ENCODE measurements at places on chromosomes 7 and 10. TPM values are rescaled to one million over a fixed set of nuclear protein-coding genes. Genes with fewer than 3 reads are reported as not detected.
A peak's percentile ranks its signal among the peaks of the same experiment; 100 is the strongest.

DNA sequence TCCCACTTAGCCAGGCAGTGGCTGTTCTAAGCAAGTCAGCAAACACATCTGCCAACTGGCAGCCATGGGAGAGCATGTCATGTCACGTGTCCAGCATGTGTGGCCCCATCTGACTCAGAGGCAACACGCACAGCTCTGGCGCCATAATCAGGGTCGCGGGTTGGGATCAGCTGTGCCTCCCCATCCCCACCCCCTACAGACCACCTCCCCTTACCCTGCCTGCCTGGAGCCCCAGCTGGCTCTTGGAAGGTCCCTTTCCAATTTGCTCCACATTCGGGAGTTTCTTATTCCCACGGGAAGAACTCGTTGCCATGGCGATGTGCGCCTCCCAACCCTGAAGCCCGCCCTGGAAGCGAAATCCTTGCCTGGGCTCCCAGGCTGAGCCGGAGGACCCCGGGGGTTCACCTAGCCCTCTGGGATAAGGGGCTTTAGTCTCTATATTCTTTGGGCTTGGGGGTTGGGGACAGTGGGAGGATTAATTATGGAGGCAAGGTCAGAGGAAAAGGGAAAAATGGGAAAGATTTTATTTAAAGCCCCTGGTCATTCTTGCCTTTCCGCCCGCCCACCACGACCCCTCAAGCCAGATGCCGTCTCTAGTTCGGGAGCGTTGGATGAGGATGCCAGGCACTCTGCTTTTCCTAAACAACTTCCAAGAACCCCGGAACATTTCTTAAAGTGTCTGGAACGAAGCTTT lies 283.7 kb downstream of the ZEB1 start:
- peak; percentile 67 for DNase-seq

NRG3 gene
- total RNA-seq: not detected

GALNT17 gene
- 3.6 TPM for total RNA-seq

ZNF394 gene
- total RNA-seq: 29.1 TPM

DNA sequence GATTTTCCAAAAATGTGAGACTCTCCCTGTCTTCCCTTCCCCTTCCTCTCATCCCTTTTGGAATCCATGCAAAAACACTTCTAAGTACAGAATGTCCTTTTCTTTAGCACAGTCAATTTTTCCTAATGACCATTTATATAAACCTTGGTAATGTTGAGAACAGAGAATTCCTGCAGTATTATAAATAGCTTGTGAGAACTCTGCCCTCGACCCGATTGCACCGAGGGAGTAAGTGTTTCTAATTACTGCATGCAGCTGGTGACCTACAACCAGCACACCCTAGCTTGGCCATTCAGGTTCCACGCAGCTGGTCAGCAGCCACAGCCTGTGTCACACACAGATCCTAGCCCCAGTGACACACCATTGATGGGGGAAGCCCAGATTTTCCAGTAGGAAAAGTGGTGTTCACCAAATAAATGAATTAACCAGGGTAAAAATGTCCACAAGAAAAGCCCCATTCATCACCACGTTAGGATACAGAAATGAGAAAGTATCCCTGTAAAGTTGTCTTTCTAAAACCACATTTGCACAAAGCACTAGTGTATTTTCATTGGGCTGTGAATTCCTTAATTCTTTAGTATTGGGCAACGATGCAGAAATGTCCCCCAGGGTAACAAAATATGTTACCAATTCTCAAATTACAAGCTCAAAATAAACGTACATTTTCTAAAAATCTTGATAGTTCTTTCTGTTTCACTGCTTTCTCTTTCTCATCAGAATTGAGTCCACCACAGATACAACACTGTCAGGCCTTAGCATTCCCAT lies 499.0 kb upstream of the KLF6 start:
- no peak for DNase-seq

TAS2R4 gene
- 0.84 TPM for total RNA-seq

IRF5 gene
- total RNA-seq: 18.1 TPM

PKD2L1 gene
- not detected for total RNA-seq

KCND2 gene
- total RNA-seq: 3.8 TPM

- no peak for DNase-seq
These were observed 349.6 kb downstream of the DNAJB6 start for GRCh38 chr7:157686285-157686894.

GRCh38 chr7:136655414-136655813 lies 213.0 kb upstream of the CHRM2 start:
- DNase-seq: no peak

- DNase-seq: peak; percentile 51
These were observed 83.2 kb upstream of the KIF5B start for GRCh38 chr10:32139223-32140073.

GRCh38 chr10:5525561-5526341 lies 990 bp downstream of the CALML3 start:
- DNase-seq: no peak

DNA sequence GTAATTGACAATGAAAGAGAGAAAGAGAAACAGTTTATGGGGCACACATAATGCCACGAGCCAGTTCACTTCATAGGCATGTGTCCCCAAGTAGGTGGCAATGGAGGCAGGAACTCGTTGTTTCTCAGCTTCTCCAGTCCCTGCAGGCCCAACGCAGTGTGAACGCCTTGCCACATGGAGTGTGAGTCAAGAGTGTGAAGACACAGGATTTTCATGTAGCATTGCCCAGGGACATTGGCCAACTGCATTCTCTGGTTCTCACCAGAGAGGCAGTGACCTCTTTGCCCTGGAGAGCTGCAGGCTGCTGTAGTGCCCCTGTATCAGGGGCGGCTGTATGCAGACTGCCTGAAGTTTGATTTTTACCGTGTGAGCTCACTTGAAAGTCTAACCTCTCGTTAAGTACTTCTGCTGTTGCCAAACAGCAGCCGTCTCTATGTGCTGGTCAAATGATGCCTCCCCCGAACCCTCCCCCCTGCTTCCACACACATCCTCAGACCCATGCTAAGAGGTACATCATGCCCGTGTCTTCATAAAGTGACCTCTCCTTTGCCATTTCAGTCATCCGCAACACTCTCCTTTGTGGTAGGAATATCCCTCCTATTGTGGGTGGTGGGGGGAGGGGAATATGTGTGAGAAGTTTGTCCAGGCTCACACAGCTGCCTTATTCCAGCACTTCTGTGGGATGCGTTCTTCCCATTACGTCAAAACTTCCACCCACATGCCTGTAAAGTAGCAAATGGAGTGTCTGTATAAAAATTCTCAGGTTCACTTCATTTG lies 12.7 kb downstream of the LRRC18 start:
- no peak for DNase-seq

- DNase-seq: no peak
These were observed 227.3 kb downstream of the TCF7L2 start for GRCh38 chr10:113177156-113177935.

DNA sequence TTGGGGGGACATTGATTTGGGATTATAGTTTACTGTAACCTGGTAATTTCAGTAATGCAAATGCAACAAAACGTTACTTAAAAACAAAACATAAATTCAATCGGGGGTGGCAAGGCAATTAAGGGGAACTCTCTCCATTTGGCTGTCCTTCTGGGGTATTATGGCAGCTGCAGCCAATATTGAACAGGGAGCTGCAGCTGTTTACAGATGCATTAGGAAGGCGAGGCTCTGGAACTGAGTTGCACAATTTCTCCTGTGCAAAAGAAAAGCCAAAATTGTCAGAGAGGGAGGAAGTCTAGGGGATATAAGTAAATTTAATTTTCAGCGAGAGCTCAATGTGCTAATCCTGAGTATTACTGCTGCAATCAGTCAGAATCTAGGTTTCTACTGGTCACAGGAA lies 36.1 kb downstream of the NEUROD6 start:
- no peak for DNase-seq

RGR gene
- total RNA-seq: 2.8 TPM

DNA sequence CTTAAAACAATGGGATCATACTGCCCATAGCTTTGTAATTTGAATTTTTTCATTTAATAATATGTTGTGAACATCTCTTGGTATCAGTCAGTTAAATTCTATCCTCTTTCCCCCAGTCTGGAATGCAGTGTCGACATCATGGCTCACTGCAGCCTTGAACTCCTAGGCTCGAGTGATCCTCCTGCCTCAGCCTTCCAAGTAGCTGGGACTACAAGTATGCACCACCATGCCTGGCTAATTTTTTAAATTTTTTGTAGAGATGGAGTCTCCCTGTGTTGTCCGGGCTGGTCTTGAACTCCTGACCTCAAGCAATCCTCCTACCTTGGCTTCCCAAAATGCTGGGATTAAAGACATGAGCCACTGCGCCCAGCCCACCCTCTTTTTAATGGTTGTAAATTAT lies 34.6 kb downstream of the MPLKIP start:
- DNase-seq: no peak

DNA sequence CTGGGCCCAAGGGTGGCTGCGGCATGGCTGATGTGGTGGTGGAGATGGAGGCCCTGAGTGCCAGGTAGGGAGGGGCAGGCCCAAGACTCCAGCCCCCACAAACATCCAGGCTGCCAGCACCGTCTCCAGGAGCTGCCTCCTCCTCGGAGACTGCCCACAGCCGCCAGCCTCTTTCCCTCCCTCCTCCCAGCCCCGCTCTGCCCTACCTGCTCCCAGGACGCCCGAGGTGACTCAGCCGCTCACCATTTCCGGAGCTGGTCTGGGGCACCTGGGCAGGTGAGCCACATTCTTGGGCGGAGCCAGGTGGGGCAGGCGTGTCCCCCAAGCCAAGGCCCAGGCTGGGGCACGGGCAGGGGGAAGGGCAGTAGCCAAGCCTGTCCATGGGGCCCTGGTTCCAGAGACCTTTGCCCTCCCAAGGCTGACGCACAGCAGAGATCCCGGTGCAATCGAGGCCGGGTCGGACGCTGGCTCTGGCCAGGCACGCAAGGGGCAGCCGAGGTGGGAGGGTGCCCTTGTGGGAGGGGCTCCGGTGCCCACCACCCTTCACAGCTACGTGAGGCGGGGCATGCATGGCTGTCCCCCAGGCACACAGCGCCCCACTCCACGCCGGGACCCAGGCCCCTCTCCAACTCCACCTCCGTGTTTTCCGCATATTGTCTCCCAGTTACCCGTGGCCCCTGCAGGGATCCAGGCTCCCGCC lies 8.8 kb downstream of the ADAP1 start:
- no peak for DNase-seq

HOXA10 gene
- total RNA-seq: 1.9 TPM

ZC3HAV1L gene
- total RNA-seq: 16.8 TPM

GRCh38 chr7:55387062-55387965 lies 22.2 kb downstream of the LANCL2 start:
- DNase-seq: no peak

SRPK2 gene
- total RNA-seq: 30.9 TPM

DNA sequence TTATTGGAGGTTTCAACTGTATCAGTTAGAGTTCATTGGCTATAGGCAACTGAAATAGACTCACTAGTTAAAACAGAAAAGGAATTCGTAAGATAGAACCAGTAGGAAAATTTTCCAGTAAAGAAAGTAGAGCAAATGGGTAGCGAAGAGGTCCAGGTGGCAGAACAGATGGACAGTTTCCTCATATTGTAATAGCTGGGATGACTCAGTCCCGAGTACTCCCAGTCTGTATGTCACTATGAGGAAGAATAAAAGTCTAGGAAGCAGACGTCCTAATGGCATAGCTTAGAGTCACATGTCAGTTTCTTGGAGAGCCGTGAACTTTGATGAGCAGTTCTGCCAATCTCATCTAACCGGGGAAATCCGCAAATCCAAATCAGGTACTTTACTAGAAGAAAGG lies 95.3 kb downstream of the RNF32 start:
- DNase-seq: no peak

CPSF4 gene
- 49.0 TPM for total RNA-seq

TMEM184A gene
- total RNA-seq: not detected

DNA sequence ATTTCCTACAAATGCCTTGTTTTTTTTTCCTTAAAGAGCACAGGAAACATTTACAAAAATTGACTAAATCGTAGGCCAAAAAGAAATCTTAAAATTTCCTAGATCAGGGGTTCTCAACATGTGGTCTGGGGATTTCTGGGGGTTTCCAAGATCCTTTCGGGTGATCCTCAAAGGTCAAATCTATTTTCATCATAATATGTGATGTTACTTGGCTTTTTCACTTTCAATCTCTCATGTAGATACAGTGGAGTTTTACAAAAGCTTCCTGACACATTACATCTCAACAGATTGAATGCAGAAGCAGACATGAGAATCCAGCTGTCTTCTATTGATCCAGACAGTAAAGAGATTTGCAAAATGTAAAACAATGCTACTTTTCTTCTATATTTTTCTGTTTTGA lies 497.3 kb downstream of the INHBA start:
- DNase-seq: no peak

LRRC61 gene
- total RNA-seq: 7.2 TPM

STEAP4 gene
- total RNA-seq: 163 TPM

DNA sequence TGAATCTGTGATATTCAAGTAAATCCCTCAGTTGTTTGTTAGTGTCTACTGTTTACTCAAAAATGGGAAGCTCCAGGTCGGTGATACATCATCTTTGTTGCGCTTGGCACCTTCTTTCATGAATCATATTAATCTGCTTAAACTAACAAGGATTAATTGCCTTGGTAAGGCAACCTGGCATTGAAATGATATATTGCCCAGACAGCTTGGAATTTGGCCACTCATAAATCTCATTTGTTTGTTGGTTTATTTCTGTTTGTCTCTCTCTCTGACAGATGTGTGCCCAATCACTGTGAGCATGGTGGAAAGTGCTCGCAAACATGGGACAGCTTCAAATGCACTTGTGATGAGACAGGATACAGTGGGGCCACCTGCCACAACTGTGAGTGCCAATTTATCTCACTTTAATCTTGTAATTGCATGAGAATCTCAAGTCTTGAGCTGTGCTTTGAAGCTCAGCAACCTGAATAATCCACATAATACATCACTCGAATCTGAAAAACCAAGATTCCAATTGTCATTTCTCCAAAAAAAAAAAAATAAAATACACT lies 1104.8 kb upstream of the C7orf33 start:
- no peak for DNase-seq

ZNF518A gene
- total RNA-seq: 31.8 TPM

- DNase-seq: no peak
These were observed 6.3 kb upstream of the MYO1G start for GRCh38 chr7:44985033-44985695.

- no peak for DNase-seq
These were observed 24.0 kb downstream of the GSTO2 start for GRCh38 chr10:104293011-104293410.

DNA sequence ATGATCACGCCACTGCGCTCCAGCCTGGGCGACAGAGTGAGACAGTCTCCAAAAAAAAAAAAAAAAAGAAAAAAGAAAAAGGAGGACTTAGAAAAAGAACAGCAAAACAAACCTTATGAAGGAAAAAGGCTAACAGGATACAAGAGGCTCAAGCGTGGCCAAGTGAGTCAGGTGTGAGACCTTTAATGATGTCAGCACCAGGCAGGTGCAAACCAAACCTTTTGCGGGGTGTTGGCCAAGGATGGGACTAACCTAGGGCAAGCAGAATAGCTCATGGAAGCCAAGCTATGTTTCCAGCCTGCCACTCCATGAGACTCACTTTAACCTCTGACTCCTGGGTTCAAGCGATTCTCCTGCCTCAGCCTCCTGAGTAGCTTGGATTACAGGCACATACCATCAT lies 11.3 kb upstream of the GNA12 start:
- no peak for DNase-seq

ZNF800 gene
- 38.7 TPM for total RNA-seq

C7orf33 gene
- not detected for total RNA-seq

GRCh38 chr7:88666626-88667025 lies 92.9 kb upstream of the ZNF804B start:
- DNase-seq: no peak
